T-helper 2 cell (primary cell): ENCODE measurements at places on chromosomes 3 and 15.

DNA sequence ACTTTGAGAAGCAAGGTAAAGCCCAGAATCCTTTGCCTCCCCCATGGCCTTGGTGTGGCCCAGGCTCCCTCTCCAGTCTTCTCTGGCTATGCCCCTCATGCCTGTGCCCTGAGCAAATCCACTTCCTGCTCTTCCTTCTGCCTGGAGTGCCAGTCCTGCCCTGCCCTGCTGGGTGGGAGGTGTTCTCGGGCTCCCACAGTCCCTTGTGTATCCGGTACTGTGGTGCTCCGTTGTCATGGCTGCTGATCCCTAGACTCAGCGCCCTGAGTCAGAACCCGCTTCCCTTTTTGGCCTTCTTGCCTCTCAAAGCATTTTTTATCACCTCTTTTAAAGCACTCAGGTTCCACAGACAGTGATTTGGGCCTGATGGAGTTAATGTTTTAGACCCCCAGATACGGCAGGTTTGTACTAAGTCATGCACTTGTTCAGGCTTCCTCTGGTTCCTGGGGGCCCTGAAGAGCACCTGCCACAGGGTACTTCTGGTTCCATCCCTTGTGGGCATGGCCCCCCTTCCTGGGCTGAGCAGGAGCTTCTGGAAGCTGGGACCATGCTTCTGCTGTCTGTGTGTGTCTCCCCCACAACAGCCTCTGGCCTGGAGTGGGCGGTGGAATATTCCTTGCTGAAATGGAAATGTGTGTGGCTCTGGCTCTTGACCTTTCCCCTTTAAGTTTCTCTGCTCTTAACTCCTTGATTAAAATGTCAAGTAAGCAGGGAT, 29.6 kb upstream of the ADAMTS7 start:
- no peak for DNase-seq

- no peak for DNase-seq
Measured at GRCh38 chr3:125024817-125025216, 31.0 kb downstream of the HEG1 start.

DNA sequence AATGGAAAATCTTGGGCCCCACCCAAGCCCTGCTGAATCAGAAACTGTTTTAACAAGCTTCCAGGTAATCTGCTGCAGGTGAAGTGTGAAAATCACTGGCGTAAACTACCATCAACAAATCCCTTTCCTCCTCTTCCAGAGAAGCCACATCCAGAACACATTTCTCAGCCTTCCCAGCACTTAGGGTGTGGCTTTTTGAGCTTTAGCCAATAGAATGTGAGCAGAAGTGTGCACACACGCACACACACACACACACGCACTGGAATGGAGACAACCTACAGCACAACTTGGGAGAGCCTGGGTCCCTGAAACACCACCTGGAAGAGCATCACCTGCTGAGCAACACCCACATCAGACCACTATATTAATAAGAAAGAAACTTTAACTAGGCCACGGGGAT, 98.6 kb downstream of the OSBPL10 start:
- DNase-seq, result no peak

DNA sequence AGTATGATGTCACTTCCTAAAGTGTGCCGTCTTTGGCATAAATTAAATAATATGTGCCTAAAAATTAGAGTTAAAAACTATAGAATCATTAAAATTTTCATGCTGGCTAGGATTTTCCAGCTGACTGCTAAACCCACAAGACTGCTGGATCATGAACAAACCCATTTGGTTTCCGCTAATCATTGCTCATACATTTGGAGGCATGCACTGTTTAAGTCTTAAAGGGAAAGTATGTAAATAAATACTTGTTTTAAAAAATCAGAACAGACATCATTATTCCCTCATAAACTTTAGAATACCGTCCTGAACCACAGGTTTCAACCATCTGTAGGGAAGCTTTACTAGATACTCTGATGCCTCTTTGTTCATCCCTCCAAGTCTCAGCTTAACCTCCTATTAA, 26.5 kb downstream of the ATP6V1A start:
- no peak for DNase-seq

GRCh38 chr15:27764339-27764738, 334.8 kb downstream of the OCA2 start:
- DNase-seq, result no peak

DNA sequence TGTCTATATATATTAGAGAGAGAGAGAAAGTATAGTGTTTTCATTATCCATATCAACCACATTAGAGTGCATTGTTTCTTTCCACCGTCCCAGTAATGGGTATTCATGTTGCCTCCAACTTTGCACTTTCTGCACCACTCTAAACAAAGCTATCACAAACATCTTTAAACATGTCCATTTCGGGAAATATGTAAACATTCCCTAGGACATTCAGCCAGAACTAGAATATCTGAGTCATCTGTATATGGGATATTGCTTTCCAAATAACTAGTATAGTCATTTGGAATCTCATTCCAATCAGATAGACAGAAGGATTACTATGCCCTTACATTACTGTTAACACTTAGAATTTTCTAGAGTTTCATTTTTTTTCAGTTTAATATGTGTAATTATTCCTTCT, 914.9 kb upstream of the EPHA6 start:
- DNase-seq, result no peak

DNA sequence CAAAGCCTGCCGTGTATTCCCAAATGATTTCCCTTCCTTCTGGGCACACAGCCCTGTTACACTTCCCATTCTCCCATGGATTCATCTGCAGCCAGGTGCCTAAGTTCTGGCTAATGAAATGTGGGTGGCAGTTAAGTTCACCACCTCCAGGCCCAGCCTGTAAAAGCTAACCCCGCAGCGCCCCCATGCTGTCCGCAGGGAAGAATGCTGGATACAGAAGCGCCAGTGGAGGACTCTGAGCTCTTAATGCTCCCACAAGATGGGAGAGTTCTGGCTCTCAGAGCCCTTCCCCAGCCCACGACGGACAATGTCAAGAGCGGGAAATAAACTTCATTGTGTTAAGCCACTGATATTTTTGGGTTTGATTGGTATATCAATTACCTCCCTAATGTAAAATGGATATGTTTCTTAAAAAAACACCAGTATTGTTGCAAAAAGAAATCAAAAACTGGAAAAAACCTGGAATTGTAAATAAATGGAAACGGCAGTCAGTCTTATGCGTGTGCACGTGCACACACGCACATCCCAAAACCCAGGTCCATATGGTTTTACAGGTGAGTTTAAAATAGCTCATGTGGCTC, 37.7 kb upstream of the FGD5 start:
- DNase-seq, result no peak

- DNase-seq, result no peak
Measured at GRCh38 chr15:51561271-51561670, 61.3 kb downstream of the DMXL2 start.

- no peak for DNase-seq
Measured at GRCh38 chr15:59020322-59020721, 32.9 kb downstream of the RNF111 start.

GRCh38 chr3:64594134-64594533, 93.7 kb downstream of the ADAMTS9 start:
- DNase-seq, result no peak

GRCh38 chr3:179603831-179604230, 607 bp downstream of the MRPL47 start:
- no peak for DNase-seq

DNA sequence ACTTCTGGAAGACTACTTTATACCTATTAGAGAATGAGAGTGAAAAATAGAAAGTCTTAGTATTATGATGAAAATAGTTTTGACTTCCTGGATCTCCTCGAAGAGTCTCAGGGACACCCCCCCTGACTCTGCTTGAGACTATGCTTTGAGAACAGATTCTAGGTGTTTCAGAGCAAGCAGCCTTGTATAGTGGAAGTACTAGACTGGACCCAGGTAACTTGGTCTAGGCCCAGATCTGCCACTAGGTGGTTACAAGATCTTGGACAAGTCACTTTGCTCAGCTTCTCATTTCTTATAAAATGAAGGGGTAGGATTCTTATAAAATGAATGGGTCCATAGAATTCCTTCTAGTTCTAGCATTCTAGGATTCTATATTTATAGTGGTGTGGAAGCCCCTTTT, 9.1 kb downstream of the ABHD5 start:
- DNase-seq, result no peak

- DNase-seq, result no peak
Measured at GRCh38 chr3:53913401-53913800, 21.7 kb upstream of the SELENOK start.

- no peak for DNase-seq
Measured at GRCh38 chr3:195709676-195710085, 11.1 kb upstream of the MUC20 start.

- DNase-seq, result no peak
Measured at GRCh38 chr3:99644017-99644416, 5.6 kb downstream of the COL8A1 start.
